ENCODE measurements at places on chromosomes 5 and 9.

DNA sequence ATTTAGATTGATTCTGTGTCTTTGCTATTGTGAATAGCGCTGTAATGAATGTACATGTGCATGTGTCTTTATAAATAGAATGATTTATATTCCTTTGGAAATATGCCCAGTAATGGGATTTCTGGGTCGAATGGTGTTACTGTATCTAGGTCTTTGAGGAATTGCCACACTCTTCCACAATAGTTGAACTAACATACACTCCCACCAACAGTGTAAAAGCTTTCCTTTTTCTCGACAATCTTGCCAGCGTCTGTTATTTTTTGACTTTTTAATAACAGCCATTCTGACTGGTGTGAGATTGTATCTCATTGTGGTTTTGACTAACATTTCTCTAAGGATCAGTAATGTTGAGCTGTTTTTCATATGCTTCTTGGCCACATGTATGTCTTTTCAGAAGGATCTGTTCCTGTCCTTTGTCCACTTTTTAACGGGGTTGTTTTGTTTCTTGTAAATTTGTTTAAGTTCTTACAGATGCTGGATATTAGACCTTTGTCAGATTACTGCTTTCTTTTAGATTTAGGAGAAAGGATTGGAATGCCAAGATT lies 125.0 kb upstream of the NR5A1 start:
- peak; percentile 85 for DNase-seq

DNA sequence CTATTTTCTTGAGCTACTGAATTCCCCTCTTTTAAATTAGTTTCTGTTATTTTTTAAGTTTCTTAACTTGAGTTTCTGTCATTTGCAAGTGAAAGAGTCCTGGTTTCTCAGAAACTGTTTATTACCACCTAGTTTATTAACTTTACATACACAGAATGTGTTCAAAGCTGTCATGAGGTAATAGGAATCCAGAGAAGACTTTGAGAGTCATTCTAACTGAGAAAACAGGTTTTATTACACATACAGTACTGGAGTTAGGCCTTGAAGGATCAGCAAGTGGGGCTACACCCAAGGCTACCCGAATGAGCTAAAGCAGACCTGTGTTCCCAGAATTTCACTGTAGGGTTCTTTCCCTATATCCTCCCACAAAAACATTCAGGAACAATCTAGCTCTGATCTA lies 33.1 kb downstream of the FAM114A2 start:
- no peak for DNase-seq

DNA sequence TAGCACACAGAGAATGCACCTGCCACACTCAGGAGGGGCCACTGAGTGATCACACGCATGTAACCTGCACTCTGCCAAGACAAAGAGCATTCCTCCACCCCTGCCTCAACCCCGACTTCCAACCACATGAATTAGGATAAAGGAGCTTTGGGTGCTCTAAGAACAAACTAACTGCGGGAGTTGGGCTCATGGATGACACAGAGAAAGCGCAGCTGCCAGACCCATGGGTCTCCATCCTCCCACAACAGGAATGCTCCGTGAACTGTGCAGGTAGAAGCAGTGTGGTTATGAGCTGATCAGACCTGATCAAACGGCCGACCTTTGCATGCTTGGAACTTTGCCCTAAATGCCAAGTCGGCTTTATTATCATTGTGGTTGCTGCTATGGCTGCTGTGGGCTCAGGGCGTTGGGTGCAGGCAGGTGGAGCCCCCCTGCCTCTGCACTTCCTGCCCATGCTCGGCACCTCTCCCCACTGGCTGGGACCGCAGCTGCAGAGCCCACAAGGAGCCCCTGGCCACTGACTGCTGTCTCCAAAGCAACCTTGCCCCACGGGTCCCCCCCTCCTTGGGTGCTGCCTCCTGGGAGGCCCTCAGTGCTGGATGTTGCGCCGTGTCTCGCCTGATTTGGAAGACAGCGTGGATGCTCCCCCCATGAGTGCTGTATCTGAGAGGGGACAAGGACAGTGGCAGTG lies 2.6 kb upstream of the SLC6A3 start:
- DNase-seq = no peak

DNA sequence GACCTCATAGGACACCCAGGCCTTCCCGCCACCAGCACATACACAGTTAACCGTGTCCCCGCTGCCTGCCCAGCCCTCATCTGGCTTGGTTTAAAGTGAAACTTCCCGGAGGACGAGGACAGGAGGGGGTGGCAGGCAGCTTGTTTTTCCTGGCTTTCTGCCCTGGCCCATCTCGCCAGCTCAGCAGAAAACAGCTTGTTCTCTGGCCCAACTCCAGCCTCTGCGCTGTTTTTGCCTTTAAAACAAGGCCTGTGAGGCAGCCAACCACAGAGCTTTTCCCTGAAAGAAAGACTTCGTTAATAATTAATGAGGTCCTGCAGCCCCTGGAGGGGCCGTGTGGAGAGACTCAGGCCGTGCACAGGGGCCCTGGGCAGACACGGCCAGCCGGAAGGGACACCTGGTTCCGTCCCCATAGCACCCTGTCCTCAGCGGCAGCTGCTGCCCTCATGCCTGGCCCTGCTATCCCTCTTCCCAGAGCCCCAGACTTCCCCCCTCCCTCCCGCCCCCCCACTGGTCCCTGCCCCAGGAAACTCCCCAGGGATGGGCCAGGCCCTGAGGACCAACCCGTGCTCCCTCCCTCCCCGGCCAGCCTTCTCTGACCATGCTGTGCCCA lies 108.7 kb downstream of the RXRA start:
- DNase-seq = no peak

GRCh38 chr5:99453196-99453595 lies 524.4 kb upstream of the CHD1 start:
- DNase-seq = no peak

DNA sequence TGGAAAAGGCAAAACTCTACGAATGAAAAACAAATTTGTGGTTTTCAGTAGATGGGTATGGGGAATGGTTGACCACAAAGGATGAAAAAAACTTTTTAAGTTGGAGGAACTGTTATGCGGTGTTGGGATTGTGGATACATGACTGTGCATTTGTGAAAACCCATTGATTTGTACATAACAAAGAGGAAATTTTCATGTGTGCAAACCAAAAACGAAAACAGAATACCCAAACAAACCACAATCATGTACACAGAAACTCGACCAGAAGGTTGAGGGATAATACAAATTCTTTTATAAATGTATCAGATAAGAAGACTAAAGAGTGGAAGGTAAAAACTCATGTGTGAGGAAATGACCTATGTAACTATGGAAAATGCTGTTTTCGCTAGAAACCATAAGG lies 1012.4 kb downstream of the CDH18 start:
- DNase-seq = no peak

DNA sequence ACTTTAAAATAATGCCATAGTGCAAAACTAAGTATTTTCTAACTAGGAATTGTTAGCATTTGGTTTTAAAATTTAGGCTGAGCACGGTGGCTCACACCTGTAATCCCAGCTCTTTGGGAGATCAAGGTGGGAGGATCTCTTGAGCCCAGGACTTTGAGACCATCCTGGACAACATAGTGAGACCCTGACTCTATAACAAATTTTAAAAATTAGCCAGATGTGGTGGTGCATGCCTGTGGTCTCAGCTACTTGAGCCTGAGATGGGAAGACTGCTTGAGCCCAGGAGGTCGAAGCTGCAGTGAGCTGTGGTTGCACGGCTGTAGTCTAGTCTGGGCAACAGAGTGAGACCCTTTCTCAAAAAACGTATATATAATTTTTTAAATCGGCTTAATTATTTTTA lies 4.9 kb downstream of the OTULIN start:
- DNase-seq = no peak

DNA sequence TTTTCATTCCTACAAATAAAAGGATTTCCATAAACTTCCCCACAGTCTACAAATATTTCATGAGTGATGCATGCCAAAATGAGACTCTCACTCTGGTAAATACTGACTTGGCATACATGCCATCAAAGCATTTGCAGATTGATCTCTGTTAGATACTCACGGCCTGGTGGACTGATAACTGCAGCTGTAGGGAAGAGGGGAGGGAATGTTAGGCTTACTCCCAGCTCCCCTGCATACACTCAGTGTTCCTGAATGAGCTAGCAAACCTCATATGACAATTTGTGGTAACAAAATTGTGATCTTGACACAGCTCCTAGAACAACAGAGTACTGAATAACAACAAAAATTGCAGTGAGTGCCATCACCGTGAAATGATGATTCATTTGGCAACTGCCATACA lies 435.3 kb downstream of the NR2F1-AS1 start:
- DNase-seq = no peak

DNA sequence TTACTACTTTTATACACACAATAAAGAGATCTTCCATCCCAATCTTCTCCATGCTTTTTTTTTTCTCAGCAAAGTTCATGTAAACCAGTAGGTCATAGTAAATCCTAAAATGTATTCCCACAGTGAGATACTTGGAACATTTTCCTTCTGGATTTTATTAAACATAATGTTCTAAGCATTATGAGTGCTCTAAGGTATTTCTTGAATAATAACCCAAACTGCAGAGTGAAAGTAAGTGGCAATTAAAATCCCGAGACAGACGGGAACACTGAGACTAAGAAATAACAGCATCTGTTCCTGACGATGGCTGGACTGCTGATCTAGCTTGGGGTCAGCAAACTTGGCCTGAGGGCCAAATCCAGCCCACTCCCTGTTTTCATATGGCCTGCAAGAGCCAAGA lies 359.8 kb downstream of the ARL15 start:
- no peak for DNase-seq

DNA sequence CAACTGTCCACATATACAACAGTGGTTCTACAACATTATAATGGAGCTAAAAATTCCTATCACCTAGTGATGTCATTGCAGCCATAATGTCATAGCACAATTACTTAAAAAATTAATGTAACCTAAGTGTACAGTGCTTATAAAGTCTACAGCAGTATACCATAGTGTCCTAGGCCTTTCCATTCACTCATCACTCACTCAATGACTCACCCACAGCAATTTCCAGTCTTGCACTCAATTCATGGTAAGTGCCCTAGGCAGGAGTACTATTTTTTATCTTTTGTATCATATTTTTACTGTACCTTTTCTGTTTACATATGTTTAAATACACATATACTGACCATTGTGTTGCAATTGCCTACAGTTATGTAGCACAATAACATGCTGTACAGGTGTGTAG lies 9.6 kb upstream of the PUM3 start:
- no peak for DNase-seq

GRCh38 chr5:81397176-81397575 lies 3.2 kb upstream of the ACOT12 start:
- DNase-seq = no peak

DNA sequence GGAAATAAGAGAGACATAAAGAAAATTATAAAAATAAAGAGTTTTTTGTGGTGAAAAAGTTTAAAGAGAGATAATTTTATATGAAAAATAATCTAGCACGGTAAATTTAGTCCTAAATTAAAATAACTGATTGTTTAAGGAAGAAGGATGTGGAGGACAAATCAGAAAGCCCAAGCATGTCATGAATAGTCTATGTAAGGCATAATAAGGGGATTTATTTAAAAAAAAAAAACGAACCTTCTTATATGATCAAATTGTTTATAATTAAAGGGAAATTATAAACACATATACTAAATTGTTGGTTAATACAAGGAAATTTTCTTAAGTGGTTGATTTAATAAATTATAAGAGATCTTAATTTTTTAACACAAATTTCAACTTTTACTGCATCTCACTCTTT lies 551.8 kb upstream of the TYRP1 start:
- DNase-seq = no peak

GRCh38 chr5:15021266-15022046 lies 149.9 kb upstream of the ANKH start:
- DNase-seq = no peak

- no peak for DNase-seq
Observed at GRCh38 chr5:150014456-150014855, 13.9 kb downstream of the HMGXB3 start.

- no peak for DNase-seq
Observed at GRCh38 chr9:125919565-125919964, 172.4 kb downstream of the PBX3 start.

GRCh38 chr5:9646843-9647242 lies 16.7 kb upstream of the TAS2R1 start:
- no peak for DNase-seq

DNA sequence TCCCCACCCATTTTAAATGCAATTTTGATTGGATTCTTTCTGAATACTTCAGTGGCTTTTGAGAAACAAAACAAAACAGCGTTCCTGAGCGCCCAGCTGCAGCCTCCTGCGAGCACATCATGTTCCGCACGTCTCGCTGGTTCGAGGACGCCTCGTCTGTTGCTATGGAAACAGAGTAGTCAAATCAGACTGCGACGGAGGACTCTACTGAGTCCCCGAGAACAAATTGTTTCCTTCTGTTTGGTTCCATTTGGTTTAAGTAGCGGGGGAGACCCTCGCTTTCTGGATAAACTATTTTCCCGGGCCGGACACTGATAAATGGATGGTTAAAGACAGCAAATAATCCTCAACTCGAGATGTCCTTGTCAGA lies 69.0 kb downstream of the SLC28A3 start:
- DNase-seq = peak; percentile 75

GRCh38 chr9:137342482-137342881 lies 40.4 kb upstream of the NRARP start:
- no peak for DNase-seq

GRCh38 chr5:96155147-96155546 lies 193.5 kb upstream of the ELL2 start:
- DNase-seq = no peak

- no peak for DNase-seq
Observed at GRCh38 chr9:100355561-100355960, 2.8 kb upstream of the TEX10 start.

All from HAP-1 (cell line).